ENCODE measurements at places on chromosomes 3 and 15. TPM values are rescaled to one million over a fixed set of nuclear protein-coding genes. Genes with fewer than 3 reads are reported as not detected.

- DNase-seq = no peak
Observed at GRCh38 chr3:178184833-178185232, 351.4 kb upstream of the KCNMB2 start.

Gene SLC7A14
- total RNA-seq = 0.04 TPM

GRCh38 chr15:85886309-85886811 lies 91.6 kb upstream of the KLHL25 start:
- no peak for DNase-seq

- no peak for DNase-seq
Observed at GRCh38 chr3:139107424-139108252, 62.9 kb upstream of the PRR23C start.

DNA sequence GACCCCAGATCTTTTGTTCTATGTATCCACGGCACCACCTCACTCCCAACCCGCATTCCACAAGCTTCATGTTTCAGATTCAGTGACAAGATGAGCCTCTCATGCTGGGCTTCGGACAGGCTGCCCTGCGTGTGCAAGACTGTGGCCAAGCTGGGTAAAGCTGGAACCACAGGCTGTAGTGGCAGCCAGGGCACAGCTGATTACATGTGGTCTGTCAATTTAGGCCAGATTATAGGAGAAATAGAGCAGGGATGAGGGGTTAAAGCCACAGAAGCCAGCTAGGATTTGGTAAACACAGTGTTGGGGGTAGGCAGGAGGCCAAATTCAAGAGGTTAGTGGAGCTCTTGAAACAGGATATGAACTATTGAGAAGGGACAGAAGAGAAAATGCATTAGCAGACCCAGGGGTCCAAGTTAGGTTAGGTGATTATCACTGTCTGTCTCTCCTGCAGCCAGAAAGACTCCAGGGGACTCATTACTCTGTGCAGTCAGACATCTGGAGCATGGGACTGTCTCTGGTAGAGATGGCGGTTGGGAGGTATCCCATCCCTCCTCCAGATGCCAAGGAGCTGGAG lies 12.9 kb downstream of the SNAPC5 start:
- no peak for DNase-seq

DNA sequence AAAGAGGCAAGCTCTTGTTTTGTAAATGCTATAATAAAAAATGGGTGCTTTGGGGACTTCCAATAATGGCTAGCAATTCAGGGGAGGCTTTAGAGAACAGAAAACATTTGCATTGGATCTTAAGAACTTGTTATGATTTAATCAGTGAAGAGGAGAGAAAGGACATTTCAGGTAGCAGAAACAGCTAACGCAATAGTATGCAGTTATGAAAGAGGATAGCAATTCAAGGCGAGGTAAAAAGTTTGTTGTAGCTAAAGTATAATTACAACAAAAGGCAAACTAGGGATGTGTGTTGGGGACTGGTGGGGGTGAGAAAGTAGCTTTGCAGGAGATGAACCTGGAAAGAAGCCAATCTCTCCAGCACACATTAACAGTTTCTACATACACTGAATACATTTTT lies 558.7 kb upstream of the SEMA6D start:
- DNase-seq = no peak

DNA sequence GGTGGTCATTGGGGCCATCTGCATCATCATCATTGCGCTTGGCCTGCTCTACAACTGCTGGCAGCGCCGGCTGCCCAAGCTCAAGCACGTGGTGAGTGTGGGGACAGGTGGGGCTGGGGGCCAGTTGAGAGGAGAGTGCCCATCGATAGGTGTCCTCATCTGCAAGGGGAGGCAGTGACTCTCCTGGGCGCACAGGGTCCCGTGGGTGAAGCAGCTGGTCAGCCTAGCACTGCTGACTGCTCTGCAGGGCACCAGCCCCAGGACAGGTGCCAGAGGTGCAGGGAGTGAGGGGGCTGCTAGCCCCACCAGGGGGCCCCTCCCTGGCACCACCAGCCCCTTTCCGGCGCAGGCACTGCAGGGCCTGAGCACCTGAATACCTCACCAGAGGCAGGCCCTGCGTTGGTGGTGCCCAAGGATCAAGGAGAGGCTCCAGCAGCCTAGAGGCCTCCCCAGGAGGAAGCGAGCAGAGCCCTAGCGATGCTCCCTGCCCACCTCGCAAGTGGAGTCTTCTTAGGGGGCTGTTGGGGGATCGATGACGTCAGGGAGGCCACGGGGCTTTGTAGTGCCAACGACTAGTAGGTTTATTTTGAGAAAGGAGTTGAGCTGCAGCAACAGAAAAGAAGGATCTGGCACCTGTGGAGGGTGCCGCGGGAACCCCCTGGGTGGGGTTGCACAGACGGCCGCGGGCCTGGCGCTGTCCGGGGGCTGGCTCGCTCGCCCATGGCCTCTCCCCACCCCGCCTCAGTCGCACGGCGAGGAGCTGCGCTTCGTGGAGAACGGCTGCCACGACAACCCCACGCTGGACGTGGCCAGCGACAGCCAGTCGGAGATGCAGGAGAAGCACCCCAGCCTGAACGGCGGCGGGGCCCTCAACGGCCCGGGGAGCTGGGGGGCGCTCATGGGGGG lies 976 bp upstream of the ABTB1 start:
- no peak for DNase-seq

GRCh38 chr15:58505581-58505980 lies 73.8 kb downstream of the LIPC start:
- DNase-seq = peak; percentile 34

DNA sequence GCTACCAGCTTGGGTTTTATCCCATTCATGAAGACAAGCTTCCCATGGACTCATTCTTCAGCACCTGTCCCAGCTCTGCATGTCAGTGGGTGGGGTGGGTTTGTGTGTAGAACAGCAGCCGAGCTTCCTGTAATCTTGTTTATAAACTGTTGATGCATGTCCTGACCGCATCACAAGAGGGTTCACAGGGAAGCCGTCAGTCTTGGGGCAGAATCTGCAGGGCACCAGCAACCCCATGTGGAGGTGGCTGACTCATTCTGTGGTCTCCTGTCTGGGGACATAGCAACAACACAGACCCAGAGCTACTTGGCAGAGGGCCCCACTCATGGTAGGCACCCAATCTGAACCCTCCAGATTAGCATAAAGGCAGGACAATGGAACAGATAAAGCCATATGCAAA lies 35.6 kb downstream of the DAPK2 start:
- DNase-seq = peak; percentile 83

GRCh38 chr15:73786538-73786937 lies 33.4 kb upstream of the INSYN1 start:
- DNase-seq = no peak

DNA sequence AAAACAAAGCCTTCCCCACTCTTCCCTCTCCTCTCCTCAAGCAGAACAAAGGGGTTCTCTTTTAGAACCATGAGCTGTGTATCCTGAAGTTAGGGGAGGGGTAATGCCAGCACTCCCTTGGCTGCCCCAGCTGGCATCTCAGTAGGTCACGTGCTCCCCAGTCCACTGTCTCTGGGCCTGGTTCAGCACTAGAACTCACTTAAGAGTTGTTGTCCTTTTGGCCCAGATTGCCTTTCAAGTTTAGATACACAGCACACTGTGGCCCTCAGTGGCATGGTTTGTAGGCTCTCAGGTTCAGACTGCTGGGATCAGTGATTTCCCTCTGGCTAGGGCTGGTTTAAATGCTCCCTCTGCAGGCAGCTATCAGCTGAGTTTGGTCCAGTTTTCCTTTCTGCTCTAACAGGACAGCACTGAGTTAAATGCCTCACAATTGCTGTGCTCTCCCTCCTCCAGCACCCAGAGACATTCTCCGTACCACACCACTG lies 188.4 kb upstream of the ST8SIA2 start:
- peak; percentile 13 for DNase-seq

DNA sequence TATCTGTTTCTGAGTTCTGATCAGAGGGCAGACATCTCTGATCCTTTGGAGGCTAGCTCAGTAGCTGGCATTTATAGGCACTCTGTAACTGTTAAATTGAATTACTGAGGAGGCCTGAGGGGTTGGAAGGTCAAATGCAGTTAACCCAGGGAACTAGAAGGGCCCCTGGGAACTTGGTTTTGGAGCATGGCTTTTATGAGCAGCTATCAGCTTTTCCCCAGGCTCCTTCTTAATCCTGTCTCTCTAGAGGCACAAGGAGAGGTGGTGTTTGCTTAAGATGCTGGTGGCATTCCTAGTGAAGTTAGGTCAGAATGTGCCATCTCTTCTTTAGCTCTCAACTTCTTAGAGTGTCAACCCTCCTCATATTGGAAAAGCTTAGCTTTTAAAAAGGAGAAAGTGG lies 128.9 kb downstream of the LPP start:
- no peak for DNase-seq

DNA sequence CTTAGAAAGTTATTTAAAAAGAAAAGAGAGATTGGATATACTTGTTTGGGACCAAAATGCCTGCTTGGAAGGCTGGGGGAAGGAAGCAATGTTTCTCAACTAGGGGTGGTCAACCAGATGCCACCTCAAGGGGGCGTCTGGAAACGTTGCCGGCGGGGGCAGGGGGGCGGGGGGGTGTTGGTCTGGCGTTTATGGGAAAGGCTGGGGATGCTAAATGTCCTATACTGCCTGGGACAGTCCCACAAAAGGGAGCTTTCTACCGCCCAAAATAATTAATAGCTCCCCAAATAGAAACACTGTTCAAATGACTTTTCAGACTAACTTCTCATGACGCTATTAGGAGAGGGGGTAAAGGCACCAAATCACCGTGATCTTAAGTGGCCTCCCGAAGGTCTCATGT lies 2.2 kb downstream of the POLG start:
- no peak for DNase-seq

DNA sequence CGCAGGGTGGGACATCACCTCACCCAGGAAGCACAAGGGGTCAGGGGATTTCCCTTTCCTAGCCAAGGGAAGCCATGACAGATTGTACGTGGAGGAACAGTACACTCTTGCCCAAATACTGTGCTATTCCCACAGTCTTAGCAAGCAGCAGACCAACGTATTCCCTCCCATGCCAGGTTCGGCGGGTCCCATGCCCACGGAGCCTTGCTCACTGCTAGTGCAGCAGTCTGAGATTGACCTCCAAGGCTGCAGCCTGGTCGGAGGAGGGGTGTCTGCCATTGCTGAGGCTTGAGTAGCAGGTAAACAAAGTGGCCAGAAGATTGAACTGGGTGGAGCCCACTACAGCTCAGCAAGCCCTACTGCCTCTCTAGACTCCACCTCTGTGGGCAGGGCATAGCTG lies 39.0 kb downstream of the ALDH1A2 start:
- no peak for DNase-seq

- DNase-seq = no peak
Observed at GRCh38 chr3:114452937-114453336, 159.1 kb downstream of the TIGIT start.

Gene RHO
- not detected for total RNA-seq

DNA sequence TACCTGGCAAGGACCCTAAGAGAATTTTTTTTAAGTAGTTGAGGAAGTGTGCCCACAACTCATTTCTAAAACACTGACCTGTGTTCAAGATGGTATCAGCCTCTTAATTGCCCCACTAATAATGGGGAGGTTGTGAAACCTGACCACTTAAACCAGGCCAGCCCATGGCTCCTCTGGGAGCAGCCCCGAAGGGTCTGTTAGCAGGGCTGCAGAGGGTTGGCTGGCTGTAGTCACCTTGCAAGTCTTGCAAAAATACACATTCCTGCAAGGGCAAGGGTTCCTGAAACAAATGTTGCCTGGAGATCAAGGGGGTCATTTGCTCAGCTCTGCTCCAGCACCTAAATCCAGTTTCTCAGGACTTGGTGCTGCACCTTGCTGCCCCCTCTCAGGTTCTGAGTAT lies 3.2 kb downstream of the IL17RD start:
- DNase-seq = no peak

DNA sequence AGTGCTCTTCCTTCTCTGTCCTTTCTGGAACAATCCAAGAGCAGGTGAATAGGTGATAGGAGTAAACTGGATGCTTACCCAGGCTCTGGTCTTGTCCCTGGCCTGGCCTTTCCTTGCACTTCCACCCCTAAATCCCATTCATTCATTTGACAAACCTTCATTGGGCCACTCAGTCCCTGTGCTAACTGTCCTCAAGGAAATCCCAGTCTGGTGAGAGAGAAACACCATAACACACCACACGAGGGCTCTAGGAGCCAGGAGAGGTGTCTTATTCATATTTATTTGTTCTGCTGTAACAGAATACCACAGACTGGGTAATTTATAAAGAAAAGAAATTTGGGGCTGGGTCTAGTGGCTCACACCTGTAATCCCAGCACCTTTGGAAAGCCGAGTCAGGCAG lies 22.8 kb downstream of the EFCC1 start:
- DNase-seq = no peak

DNA sequence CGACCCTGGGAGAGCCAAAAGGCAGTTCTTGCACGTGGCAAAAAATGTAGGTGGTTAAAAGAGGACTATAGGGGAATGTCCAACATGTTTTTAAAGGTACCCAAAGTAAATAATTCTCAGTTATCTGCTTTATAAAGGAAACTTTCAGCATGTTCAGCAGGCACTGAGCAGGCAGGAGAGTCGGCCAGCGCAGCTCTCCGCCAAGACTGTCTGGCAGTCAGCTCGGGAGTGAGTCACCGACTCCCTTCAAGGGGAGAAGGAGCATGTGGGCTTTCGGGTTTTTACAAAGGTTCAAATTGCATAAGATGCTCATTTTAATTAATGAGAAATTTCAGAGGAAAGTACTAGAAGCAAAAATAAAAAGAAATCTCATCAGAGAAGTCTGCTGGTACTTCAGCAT lies 7.0 kb downstream of the GABRA5 start:
- no peak for DNase-seq

Data from foreskin keratinocyte (primary cell).